ENCODE measurements at places on chromosomes 1 and 21. TPM values are rescaled to one million over a fixed set of nuclear protein-coding genes. Genes with fewer than 3 reads are reported as not detected.

- DNase-seq, result peak; percentile 64
These were observed 574.0 kb downstream of the KCNT2 start for GRCh38 chr1:196034080-196034706.

Gene NTNG1
- 0.83 TPM for polyA plus RNA-seq

Gene AKR7A3
- 0.23 TPM for polyA plus RNA-seq

Gene PUM1
- 24.7 TPM for polyA plus RNA-seq
